ENCODE measurements at places on chromosomes 12 and 14.
A peak's percentile ranks its signal among the peaks of the same experiment; 100 is the strongest.

GRCh38 chr14:101458741-101459550 is 102.3 kb upstream of the DIO3 start:
- DNase-seq, result no peak

DNA sequence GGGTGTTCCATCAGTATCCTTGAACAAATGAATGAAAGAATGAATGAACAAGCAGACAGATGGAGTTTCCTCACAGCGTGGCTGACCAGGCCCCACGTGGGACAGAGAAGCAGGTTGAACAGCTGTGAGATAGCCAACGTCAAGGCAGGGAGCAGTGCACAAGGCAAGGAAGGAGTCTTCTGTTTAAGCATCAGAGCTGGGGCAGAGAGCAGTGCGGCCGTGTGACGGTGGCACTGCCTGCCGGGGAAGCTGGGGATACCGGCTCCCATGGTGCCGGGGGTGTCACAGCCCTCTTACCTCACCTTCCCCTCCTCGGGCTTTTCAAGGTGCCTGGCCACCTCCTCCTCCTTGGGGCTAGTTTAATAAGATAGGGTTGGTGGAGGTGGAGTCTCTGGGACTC is 73.2 kb upstream of the GPATCH2L start:
- DNase-seq, result no peak

- DNase-seq, result no peak
Observed at GRCh38 chr14:61121355-61121787, 140.3 kb downstream of the SLC38A6 start.

- DNase-seq, result no peak
Observed at GRCh38 chr14:59394268-59394667, 70.9 kb downstream of the GPR135 start.

DNA sequence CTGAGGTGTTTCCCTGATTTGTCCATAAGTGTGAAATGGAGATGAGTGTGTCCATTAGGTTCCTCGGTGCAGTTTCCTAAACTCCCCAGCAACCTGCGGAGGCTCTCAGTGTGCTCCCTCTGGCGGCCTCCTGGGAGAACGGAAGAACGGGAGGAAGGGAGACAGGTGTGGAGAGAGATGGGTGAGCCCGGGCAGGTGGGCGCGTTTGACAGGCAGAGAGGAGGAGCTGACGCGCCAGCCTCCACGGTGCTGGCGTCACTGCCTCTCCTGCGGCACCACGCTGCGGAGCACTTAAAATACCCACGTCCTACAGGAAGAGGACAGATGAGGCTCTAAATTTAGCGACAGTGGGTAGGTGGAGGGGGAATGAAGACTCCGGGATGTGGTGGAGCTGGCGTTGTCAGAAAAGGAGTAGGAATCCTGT is 26.8 kb upstream of the PEX5 start:
- no peak for DNase-seq

DNA sequence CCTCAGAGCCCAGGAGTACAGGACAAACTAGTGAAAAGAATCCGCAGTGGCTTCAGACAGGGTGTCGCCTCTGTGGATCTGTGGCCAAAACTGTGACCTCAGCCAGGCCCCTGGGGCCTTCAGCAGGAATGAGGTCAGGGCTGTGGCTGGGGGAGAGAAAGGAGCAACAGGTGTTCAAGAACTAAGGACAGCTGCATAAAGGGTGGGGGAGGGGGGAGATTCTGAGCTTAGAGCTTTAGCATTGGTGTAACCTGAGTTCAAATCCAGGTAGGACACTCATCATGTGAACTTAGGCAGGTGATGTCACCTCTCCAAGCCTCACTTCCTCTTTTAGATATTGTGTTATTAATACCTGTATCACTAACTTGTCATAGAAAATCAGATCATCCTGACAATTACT is 40.9 kb upstream of the CORO1C start:
- DNase-seq, result no peak

- no peak for DNase-seq
Observed at GRCh38 chr12:92289629-92290349, 144.1 kb upstream of the BTG1 start.

DNA sequence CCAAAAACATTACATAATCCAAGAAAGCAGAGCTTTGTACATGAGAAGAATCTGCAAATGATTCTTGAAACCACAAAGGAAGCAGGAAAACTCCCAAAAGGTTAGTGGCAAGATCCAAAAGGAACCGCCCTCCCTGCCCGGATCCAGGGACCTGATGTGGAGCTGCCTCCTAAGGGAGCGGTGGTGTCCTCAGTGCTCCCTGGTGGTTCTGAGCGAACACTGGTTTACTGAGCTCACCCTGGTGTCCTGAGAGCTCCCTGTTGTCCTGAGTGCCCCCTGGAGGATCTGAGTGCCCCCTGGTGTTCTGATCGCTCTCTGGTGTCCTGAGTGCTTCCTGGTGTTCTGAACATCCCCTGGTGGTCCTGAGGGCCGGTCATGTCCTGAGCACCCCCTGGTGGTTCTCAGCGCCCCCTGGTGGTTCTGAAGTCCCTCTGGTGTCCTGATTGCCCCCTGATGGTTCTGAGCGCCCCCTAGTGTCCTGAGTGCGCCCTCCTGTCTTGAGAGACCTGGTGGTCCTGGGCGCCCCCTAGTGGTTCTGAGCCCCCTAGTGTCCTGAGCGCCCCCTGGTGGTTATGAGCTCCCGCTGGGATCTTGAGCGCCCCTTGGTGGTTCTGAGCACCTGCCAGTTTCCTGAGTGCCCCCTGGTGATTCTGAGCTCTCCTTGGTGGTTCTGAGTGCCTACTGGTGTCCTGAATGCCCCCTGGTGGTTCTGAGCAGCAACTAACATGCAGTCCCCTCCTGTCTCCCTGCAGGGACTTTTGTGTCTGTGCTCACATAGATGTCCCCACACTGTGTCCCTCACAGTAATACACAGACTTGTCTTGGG is 891.1 kb downstream of the TMEM121 start:
- peak; percentile 94 for DNase-seq

- no peak for DNase-seq
Observed at GRCh38 chr14:72880164-72880563, 13.7 kb downstream of the DPF3 start.

- no peak for DNase-seq
Observed at GRCh38 chr12:53051058-53051880, 1.4 kb downstream of the TNS2 start.

DNA sequence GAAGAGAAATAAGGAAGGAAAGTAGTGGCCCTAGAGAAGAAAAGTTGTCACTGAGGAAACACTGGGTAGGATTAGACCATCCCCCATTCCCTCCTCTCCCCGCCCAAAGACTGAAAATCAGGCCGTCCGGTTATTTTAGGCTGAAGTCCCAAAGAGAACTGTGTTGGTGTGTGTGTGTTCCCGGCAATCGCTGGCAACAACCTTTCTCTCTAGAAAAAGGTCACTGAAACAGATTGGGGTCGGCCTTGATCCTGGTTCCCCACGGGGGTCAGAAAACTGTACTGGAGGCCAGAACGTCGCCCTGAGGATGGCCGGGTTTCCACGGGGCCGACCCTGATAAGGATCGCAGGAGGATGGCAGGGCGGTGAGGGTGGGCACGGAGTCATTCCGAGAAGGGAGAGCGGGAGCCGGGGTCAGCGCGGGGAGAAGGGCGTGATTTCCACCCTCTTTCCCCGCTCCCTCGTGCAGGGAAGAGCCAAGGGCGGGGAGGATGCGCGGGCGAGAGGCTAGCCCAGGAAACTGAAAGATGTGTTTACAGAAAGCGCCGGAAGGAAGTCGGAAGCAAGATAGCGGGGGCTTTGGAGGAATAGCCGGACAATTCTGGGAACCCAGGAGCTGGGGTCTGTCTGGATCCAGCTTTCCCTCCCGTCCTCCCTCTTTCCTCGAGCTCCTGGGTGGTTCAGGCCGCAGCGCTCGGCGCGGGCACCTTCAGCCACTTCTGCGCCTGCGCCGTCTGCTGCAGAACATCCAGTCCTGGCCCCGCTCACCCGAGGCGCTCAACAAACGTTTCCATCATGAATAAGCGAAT is 25.3 kb upstream of the SPTLC2 start:
- DNase-seq, result peak; percentile 85

DNA sequence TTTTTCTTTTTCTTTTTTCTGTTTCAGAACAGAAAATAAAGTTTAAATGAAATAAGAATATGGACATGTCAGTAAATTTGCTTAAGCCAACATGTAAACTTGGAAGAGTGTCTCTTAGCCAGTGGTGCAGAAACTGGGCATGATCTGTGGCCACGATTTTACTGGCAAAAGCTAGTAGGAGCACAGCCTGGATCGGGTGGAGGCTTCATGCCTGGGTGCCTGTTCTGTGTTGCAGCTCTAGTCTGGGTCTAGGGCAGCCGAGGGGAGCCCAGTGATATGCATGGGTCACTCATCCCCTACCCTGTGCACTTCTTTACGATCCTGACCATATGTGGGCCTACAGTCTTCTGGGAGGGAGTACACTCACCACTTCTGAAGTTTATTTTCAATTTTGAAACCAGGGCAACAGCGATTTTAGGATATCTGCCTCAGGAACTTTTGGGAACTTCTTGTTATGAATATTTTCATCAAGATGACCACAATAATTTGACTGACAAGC is 45.6 kb upstream of the SMCO2 start:
- no peak for DNase-seq

GRCh38 chr12:111467857-111468241 is 62.1 kb downstream of the SH2B3 start:
- DNase-seq, result no peak

DNA sequence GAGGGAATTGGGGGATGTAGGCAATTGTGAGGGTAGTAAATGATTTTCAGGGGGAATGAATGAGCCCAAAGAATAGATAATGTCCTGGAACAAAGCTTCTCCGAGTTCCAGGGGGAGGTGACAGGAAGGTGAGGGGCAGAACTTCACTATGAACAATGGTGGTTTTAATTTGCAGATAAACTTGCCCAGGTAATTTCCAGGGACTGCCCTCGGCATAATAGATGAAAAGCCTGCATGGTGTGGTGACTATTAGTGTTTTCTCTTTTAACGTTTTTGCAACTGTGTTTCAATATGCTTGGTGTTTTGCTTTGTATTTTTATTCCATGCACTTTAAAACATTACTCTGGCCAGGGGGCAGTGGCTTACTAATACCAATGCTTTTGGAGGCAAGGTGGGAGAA is 325.2 kb upstream of the RGS6 start:
- no peak for DNase-seq

- DNase-seq, result no peak
Observed at GRCh38 chr14:89574420-89574819, 157.4 kb upstream of the FOXN3 start.

GRCh38 chr14:79540394-79540793 is 670.9 kb downstream of the DIO2 start:
- no peak for DNase-seq

- no peak for DNase-seq
Observed at GRCh38 chr14:82710267-82710841, 1176.7 kb upstream of the SEL1L start.

- DNase-seq, result no peak
Observed at GRCh38 chr14:76456891-76457586, 81.1 kb downstream of the ESRRB start.

DNA sequence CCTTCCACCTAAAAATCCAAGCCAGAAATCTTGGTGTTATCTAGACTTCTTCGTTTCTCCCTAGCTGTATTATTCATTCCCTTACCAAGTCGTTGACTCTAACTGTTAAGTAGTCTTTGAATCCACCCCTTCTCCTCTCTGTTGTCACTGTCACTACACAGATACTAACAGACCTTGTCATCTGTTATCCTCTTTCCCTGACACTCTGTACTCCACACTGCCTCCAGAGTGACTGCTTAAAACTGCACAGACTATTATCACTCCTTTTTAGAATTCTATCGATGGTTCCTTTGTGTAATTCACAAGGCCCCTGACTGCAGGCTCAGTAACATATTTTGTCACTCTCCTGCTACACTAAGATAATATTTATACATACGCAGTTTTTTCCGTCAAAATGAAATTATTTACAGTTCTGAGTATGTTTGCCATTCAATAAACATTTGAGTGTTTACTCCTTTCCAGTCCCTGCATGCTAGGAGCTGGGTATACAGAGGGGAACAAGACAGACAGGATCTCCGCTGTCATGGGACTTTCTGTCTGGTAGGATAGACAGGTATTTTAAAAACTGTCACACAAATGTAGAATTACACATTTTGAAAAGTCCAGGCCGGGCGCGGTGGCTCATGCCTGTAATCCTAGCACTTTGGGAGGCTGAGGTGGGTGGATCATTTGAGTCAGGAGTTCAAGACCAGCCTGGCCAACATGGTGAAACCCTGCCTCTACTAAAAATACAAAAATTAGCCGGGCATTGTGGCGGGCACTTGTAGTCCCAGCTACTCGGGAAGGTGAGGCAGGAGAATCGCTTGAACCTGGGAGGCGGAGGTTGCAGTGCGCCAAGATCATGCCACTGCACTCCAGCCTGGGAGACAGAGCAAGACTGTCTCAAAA is 3.8 kb downstream of the MARS1 start:
- no peak for DNase-seq

DNA sequence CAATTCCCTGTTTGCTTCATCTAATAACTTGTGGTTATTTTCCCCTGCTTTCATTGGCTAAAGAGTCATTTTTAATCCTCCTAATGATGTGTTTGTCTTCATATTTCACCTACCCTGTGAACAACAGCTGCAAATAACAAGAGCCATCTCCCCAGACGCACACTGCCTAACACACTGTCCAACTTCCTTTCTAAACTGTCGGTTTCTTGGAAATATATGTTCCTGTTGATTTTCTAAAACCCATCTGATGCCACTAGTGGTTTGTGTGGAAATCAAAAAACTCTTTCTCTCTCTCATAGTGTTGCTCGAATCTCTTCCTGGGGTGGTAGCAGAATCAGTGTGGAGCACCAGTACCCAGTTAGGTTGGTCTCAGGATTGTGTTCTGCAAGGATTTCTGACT is 226.9 kb downstream of the EPS8 start:
- no peak for DNase-seq

GRCh38 chr12:115325858-115326257 is 641.9 kb upstream of the TBX3 start:
- no peak for DNase-seq

DNA sequence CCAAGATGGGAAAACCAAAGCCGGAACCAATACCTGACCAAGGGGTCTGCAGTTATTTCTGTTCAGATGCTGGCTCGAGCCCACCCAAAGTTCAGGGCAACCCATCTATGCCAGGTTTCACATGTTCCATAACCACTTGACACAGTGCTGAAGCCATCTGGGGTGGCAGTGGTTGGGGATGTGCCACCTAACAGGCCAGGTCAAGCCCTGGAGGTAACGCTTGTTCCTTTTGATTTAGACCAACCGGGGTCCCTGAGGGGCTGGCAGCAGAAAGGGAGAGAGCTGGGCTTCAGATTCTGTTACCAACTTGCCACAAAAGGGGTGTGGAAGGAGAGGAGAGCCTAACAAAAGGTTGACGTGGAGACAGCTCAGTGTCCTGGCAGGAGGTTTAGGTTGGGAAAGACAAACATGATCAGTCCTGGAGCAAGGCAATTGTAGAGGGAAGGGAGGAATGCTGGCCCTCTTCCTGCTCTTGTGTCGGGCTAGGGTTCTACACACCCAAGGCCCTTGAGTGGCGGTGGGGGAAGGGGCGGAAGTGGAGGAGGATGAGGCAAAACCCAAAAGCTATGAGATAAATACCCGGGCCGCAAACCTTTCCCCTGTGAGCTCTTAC is 31.9 kb downstream of the CACNA2D4 start:
- DNase-seq, result peak; percentile 41

All from activated CD8-positive, alpha-beta memory T cell treated with anti-CD3 and anti-CD28 coated beads for 24 hours (primary cell).